Hematopoietic multipotent progenitor cell treated with erythropoietin and hydrocortisone succinate and interleukin-3 and kit ligand, for 6 days (in vitro differentiated cells): ENCODE measurements at places on chromosomes 1 and 21.
A peak's percentile ranks its signal among the peaks of the same experiment; 100 is the strongest.

DNA sequence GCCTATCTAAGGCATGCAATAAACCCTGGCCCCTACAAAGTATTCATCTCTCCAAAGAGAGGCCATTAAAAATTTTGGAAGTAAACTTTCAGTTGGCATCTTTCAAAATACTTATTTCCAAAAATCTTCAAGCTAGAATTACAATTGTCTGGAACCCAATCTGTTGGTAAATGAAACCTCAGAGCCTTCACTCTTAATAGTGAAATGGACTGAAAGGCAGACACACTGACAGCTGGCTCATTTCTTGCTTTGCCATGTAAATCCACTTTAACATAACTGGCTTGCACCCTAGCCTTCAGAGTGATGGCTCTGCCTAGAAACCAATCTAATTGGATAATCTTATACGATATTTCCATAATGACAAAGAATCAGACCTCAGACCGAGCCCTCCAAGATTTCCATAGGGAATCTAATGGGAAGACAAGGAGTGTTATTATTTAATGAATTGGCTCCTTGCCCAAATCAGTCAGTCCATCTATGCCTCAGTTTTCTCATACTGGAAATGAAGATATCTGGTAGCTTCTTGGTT lies 9.2 kb upstream of the PALMD start:
- no peak for DNase-seq

DNA sequence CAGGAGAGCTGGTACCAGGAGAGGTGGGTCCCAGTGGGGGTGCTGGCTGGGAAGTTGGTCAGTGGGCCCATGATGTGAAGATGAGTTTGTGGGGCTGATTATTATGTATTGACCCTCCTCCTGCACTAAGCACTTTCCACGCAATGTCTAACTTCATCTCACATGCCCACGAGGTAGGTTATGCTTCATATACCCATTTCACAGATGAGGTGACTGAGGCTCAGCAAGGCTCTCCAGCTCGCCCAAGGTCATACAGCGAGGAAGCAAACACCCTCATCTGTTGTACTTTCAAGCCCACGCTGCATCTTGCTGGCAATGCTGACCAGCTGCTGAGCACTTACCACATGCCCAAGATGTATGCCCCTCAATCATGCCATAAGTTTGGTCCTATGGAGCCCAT lies 175.8 kb downstream of the GRIK3 start:
- DNase-seq = no peak

- DNase-seq = peak; percentile 10
These were observed 96.0 kb upstream of the ERRFI1 start for GRCh38 chr1:8122160-8122476.

DNA sequence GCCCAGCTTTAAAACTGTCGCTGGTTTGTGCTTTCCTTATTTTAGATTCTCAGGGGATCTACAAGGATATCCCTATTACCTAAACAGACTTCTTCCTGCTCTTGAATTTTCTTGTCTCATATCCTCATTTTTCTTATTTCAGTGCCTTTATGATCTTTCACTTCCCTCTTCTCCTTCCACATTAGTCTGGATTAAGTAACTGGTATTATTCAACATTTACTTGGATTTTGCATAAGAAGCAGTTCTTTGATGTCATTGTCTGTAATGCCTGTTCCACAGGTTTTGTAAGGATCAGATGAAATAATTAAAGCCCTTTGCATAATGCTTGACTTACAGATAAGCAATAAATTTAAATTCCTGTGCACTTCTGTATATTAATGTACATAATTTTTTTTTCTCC lies 26.5 kb downstream of the CXADR start:
- DNase-seq = no peak

DNA sequence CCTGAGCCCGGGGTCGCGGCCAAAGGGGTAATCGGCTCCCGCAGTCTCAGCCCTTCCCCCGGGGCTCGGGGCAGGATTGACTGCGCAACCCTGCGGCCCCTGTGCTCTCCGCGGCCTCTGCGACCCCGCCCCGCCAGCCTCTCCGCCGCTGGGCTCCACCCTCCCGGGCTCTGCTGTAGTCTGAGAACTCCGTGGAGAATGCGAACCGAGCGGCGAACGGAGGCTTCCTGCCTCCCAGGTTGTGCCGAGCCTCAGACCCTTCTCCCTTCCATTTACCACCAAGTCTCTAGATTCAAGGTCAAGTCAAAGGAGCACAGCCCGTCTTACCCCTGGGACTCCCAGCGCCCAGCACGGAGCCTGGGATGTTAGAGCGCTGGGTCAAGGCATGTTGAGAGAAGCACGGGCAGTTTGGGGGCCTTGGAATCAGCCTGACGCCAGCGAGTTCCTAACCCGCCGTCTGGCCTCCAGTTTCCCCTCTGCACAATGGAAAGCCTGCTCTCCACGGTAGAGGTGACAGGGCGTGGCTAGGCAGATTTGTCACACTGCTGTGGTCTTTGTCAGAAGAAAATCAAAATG lies 3.0 kb downstream of the ATP2B4 start:
- peak; percentile 58 for DNase-seq

- DNase-seq = no peak
These were observed 170.3 kb upstream of the DUSP10 start for GRCh38 chr1:221912230-221912629.

DNA sequence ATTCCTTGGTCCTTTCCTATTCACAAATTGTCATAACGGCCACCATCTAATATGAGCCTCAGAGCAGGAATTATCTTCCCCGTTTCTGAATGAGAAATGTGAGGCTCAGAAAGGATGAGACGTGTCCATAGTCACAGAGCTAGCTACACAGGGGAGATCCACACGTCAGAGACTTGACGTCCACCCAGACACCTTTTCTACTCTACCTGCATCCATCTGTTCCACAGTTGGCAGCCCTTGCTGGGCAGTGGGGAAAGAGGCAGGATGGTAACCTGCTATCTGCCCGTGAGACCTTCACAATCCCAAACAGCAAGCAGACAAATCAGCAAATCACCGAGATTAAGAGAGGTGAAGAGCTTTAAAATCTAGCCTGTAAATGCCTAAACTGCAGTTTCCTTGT lies 8.4 kb downstream of the RIMS3 start:
- no peak for DNase-seq

GRCh38 chr21:27134516-27134915 lies 167.6 kb upstream of the ADAMTS5 start:
- no peak for DNase-seq

DNA sequence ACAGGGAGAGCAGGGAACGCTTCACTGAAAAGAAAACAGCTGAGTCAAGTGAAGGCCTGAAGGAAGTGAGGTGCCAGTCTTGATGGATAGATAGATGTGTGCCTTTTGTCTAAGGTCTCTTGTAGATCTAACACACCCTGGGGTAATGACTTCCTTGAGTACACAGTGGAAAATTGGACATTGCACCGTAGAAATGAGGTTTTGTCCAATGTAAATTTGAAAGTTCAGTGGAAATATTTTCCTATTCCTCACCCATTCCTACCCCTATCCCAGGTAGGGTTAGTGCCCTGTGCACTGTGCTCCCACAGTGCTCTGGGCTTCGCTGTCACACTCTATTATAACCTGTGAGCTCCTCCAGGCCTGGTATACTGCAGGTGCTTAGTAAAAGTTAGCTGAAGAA lies 24.3 kb downstream of the ZMYND12 start:
- DNase-seq = no peak

DNA sequence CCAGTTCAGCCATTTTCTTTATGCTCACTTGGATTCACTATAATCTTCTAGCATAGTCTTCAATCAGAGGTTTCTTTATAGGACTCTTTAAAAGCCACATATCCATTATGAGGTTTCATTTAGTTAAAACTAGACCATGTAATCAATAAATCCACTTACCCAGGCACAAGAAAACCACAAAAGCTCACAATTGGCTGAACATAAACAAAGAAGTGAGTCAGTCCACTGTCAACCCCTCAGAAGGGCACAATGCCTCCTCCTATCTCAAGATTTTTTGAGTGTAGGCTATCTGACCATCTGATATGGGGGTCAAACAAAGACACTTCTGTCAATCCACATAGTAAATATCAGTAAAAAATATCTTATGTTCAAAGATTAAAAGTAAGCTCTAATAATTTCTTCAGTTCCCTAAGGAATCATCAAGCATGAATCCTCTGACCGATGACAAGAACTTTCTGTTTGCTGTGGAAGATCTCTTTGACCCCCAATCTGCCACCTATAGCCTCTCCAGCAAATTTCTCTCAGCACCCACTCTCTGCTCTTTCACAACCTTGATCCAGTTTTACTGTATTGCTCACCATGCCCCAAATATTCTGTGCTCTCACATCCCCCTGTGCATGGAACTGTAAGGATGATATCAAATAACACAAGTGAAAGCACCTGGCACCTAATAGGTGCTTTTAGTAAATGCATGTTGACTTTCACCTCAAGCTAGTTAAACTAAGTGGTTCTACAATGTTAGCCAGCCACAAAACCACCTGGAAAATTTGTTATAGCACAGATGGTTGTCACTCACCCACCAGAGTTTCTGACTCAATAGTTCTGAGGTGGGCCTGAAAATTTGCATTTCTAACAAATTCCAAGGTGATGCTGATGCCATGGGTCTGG lies 16.7 kb downstream of the RAB3B start:
- no peak for DNase-seq

- DNase-seq = peak; percentile 38
These were observed 74.4 kb downstream of the DUSP10 start for GRCh38 chr1:221667504-221667903.

GRCh38 chr1:214740471-214740870 lies 137.5 kb downstream of the CENPF start:
- no peak for DNase-seq

DNA sequence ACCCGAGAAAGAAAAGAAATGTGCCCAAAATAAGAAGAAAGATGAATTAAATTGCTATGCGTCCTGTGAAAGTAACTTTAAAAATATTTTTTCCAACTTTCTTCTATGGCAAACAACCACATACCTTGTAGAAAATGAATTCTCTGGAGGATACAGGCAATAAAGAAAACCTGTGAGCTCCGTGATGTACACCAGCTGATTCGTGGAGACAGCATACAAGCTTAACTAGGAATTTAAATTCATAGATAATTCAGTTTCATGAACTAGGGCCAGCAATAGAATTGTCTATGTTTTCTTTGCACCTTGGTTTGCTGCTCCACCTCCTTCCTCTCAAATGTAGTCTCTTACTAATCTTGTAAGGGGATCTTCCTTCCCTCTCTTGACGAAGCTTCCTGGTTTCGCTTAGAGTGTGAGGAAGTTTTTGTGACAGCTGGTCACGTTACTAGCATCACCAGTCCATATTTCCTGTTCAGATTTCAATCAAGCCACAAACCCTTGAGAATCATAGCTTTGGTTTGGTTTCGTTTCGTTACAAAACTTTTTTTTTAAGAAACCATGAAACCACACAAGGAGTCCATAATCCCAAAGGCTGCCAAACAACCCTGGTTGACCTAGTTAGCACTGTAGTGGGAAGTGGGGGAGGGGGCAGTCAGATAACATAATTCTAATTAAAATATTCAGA lies 35.8 kb downstream of the GREM2 start:
- DNase-seq = peak; percentile 23

- DNase-seq = no peak
These were observed 40.2 kb downstream of the SMG7 start for GRCh38 chr1:183512450-183512849.

- DNase-seq = no peak
These were observed 14.5 kb downstream of the AIDA start for GRCh38 chr1:222697826-222698225.

DNA sequence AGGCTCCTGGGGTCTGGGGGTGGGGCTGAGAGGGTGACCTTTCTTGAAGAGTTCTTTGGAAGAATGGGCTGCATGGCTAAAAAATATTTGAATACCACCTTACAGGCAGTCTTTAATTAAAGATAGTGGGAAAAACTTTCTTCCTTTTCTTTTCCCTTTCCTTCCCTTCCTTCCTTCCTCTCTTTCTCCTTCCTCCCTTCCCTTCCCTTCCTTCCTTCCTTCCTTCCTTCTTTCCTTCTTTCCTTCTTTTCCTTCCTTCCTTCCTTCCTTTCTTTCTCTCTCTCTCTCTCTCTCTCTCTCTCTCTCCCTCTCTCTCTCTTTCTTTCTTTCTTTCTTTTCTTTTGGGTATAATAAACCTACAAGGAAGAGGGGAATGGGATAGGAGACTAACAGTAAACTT lies 77.8 kb upstream of the EDN2 start:
- no peak for DNase-seq

DNA sequence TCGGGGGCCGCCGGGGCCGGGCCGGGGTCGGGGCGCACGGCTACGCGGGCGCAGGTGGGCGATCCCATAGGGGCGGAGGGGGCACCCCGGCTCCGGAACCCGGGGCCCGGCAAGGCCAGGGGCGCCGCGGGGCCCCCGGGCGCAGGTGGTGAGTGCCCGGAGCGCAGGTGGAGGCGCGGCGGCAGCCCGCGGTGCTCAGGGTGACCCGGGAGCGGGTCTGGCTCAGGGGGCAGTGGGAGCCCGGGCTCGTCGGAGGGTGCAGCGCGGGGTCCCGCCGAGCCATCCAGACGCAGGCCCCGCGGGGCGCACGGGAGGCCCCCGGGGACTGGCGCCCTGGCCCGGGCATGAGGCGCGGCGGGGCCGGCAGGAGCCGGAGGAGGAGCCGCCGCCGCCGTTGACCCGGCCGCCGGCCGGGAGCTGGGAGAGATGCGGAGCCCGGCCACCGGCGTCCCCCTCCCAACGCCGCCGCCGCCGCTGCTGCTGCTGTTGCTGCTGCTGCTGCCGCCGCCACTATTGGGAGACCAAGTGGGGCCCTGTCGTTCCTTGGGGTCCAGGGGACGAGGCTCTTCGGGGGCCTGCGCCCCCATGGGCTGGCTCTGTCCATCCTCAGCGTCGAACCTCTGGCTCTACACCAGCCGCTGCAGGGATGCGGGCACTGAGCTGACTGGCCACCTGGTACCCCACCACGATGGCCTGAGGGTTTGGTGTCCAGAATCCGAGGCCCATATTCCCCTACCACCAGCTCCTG lies 489 bp downstream of the CELSR2 start:
- no peak for DNase-seq

- no peak for DNase-seq
These were observed 105.1 kb upstream of the TLR5 start for GRCh38 chr1:223248001-223248769.

GRCh38 chr21:8988696-8989095 lies 1532.7 kb upstream of the TPTE start:
- DNase-seq = peak; percentile 37

DNA sequence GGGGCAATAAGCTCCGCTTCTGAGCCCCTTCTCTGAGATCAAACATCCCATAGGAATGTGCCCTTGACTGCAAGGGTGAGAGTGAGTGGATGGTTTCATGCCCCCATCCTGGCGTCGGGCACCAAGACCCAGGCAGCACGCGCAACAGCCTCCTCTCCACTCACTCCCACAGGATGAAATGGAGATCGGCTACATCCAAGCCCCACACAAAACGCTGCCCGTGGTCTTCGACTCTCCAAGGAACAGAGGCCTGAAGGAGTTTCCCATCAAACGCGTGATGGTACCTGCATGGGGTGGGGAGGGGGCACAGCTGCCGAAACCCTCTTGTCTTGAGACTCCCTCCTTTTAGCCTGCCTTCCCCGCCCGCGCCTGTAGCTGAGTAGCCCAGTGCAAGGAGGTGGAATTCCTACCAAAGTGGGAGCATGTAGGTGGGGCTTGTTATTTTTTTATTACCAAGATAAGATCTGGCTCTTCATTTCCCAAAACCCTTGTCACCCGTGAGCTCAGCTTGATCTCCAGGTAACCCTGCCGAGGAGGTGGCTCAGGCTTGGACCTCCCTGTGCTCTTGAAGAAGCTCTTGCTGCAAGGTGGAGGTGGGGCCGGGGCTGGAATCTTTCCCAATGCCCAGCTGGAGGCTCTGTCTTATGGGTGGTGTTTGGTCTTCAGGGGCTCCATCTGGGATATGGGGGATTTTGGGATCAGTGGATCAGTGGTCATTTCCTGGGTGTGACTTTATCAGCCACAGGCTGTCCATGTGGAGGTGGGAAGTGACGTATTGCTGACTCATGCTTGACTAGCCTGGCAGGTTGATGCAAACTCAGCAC lies 24.0 kb upstream of the PADI6 start:
- DNase-seq = no peak
